ENCODE measurements at places on chromosomes 3 and 15.

- no peak for DNase-seq
These were observed 62.9 kb upstream of the NR2E3 start for GRCh38 chr15:71747128-71748083.

DNA sequence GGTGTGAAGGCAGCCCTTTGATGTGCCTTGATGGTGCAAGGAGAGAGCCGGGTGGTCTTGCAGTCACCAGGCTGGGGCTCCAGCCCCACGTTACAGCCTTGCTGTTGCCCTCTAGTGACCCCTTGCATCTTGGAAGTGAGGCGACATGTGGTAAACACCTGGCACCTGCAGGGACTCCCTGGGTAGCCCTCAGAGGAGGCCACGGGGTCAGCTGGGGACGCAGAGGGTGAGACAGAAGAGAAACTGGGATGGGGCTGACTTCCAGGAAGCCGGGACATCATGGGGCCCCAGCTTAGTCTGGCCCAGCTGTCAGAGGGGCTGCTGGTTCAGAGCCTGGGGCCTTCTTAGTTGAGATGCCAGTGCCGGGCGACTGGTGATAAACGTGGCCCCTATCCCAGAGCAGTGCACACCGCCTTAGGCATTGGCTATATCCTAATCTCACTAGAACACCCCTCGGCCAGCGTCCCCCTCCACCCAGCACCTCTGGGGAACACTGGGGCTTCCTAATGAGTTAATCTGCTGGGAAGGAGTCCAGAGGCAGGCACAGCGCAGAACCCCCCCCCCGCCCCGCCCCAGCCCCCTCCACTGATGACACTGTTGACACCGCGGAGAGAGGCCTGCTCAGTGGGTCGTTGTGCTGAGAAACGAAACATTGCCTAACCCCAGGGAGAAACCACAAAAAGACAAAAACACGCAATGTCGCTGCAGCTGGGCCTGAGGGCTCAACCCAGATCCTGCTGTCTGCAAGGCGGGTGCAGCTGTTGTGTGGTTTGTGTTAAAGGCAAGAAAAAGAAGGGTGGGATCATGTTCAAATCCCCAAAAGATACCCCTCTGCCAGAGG lies 60.5 kb upstream of the KLF13 start:
- DNase-seq: peak; percentile 38

- DNase-seq: no peak
These were observed 48.3 kb downstream of the DHX36 start for GRCh38 chr3:154275965-154276364.

GRCh38 chr3:140395134-140396075 lies 282.5 kb upstream of the TRIM42 start:
- no peak for DNase-seq

GRCh38 chr3:144011251-144011799 lies 39.7 kb downstream of the DIPK2A start:
- no peak for DNase-seq

- DNase-seq: no peak
These were observed 62.9 kb upstream of the XCR1 start for GRCh38 chr3:46090161-46090591.

DNA sequence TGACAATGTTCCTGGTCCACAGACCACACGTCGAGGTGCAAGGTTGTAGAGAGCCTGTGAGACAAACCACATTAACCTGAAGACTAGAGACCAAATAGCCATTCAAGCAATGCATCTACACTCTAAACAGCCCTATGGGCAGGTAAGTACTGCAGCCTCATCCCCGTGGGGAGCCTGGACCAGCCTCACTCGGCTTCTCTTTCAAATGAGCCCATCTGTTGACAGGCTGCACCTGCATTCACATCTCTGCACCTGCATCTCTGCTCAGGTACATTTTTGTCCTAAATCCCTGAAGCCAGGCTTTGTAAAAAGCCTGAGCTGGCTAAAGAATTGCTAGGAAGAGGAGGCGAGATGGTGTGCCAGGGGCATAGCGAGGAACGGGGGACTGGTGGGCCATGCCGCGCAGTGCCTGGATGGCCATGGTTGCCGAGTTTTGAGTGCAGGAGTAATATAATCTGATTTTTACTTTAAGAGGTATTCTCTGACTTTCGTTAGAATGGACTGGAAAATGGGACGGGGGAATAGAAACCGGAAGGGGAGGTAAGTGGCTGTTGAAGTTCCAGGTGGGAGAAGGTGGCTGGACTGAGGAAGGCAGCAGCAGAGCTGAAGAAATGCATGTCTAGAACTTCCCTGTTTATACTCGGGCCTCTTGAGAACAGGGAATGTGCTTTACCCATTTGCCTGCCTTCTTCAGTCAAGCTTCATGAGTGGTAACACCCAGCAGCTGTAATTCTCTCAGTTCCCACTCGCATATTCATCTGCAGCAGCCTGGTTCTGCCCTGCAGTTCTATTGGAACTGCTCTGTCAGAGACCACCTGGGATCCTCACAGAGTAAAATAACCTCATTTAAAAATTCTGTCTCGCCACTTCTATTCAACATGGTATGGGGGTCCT lies 226.4 kb downstream of the OPA1 start:
- DNase-seq: no peak

DNA sequence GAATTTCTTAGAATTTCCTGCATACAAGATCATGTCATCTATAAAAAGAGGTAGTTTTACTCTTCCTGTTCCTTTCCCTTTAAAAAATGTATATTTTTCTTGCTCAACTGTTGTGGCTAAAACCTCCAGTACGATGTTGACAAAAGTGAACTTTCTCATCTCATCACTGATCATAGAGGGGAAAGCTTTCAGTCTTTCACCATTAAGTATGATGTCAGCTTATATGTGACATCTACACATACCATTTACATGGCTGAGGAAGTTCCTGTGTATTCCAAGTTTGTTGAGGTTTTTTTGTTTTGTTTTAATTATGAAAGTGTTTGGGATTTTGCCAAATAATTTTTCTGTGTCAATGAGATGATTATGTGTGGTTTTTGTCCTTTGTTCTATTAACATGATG lies 173.6 kb downstream of the PLD1 start:
- no peak for DNase-seq

DNA sequence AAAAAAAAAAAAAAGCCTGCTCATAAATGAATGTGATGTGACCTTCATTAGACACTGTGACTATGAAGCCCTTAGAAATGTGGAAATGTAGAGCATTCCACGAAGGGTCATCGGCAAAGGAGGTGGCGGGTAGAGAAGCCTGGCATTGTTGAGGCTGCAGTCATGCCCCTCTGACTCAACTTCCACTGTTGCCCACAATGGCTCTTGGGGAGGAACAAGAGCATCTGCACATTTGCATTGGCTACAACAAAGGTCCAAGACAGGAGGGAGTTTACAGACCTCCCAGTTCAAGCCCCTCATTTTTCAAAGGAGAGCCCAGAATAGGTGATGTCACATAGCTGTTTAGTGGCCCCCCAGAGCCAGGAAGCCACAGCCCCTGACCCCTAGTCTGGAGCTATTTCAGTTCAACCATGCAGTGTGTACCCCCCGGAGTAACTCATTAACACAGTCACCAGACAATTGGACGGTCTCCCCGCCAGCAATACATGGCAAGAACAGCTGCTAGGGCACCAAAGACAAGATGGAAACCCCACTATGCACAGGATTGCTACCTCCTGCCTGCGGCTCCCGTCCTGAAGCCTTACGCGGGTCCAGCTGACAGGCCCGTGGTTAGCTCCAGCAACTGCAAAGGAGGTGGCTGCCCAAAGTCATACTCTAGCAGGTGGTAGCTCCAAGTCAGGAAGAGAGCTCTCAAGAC lies 56.2 kb downstream of the SH3BP5 start:
- DNase-seq: no peak

DNA sequence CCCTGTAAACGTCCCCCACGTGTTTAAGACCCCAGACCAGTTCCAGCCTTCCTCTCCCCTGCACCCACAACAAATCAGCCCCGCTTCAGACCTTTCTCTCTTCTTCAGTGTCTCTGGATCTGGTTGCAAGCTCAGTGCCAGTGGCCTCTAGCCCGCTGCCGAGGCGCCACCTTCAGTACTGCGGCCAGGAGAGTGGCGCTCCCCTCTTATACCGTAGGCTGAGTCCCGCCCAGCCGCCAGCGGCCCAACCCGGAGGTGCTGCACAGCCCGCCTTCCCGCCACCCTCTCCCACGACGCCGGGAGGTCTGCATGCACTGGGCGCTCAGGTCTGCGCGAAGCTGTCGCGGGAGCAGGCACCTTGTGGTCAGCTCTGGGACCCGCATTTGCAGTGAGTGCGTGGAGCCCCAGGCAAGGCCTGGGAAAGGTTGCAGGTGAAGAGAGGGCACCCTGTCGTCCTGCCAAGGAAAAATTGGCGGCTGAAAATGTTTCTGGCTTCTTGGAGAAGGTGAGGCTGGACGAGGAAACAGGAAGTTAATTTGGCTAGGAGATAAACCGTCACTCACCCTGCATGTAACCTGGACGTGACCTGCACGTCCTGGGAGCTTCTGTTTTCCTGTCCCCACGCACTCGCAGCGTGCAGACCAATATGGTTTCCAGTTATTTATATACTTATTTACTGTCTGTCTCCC lies at the start of gene C2CD4B:
Gene C2CD4B (minus strand): TSS at position 182 of the 689 bp plus-strand sequence. CDS start 301 bp downstream, outside the sequence.
- no peak for DNase-seq

- DNase-seq: no peak
These were observed 92.7 kb downstream of the LRRC28 start for GRCh38 chr15:99343881-99344551.

GRCh38 chr3:99579246-99579645 lies 59.1 kb upstream of the COL8A1 start:
- no peak for DNase-seq

DNA sequence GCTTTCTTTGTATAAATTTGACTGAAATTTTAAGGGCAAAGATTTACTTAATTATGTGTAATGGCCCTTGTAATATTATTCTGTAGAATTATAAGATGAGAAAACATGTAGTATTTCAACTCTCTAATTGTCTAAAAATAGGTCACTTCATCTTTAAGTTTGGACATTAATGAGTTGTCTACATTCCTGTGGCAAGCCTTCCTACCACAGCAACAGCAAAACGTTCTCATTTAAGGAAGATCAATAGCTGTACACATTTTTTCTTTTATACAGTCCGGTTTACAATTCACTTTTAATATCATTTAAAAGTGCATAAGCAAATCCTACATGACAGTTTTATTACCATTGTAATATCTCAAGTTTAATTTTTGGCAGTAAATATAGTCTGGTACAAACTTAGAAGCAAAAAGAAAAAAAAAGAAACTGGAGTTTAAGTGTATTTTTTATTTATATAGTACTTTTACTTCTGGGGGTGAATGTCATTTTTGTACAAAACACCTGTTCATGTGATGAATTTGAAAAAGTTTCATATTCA lies 501.8 kb downstream of the ZPLD1 start:
- no peak for DNase-seq

DNA sequence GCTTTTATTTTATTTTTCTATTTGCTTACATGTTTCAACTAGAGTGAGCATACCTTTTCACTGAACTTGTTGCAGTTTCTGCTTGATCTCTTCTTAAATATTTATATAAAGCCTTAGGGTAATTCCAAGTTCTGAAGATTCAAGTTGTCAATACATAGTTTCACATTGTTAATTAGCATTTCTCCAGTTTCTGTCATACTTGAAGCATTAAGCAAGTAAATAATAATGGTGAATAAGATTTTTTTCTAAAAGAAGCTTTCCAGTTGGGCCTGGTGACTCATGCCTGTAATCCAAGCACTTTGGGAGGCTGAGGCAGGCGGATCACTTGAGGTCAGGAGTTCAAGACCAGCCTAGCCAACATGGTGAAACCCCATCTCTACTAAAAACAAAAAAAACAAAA lies 53.9 kb downstream of the CALML4 start:
- DNase-seq: no peak
